ENCODE measurements at places on chromosomes 1 and 21.

GRCh38 chr1:177103005-177103852 lies 61.3 kb downstream of the ASTN1 start:
- no peak for DNase-seq

- peak; percentile 9 for DNase-seq
Measured at GRCh38 chr1:62436039-62436465, 797 bp upstream of the USP1 start.

DNA sequence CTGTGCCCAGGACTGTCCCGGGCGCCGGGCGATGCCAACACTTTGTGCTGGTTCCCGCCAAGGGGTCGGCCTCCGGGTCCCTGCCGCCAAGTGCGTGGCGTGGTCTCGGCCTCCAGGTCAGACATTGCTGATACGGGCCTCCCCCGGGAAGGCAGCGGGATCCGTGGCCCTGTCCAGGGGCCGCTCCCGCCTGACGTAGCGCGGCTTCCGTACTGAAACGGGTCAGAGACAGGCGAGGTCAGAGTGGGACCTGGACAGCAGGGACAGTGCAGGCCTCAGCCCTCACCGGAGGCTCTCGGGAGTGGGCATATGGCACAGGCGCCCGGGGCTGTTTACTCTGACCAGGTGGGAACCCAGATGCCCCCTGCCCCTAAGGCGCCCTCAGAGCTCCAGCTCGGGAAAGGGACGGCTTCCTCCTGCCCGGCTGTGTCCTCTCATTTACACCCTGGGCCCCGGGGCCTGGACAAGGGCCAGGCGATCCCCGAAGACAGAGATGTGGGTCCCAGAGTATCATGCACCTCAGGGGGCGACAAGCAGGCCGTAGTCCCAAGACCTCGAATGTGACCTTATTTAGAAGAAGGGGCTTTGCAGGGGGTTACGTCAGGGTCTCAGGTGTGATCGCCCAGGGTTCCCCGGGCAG lies 8.8 kb upstream of the RNF223 start:
- DNase-seq, result no peak

- no peak for DNase-seq
Measured at GRCh38 chr1:226829105-226829504, 41.3 kb upstream of the PSEN2 start.

- no peak for DNase-seq
Measured at GRCh38 chr1:70290218-70290617, 64.3 kb downstream of the ANKRD13C start.

DNA sequence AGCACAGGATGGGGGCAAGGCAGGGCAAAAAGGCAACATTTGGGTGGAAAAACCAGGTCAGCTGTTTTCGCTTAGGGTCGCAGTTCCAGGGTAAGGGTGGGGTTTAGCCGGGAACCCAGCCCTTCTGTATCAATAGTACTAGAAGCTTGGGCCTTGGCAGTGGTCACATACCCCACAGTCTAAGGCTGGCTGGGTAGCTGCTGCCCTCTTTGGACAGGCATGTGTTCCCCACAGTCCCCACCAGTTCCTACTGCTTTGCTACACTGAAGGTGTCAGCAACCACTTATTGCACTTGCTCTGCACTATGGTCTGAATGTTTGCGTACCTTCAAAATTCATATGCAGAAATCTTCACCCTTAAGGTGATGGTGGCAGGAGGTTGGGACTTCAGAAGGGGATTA lies 349.8 kb downstream of the LTN1 start:
- DNase-seq, result no peak

GRCh38 chr1:113303267-113303666 lies 87.0 kb upstream of the MAGI3 start:
- DNase-seq, result no peak

Measured in fibroblast of skin of left biceps (primary cell).